IMR-90 (cell line): ENCODE measurements at places on chromosomes 5 and 9. TPM values are rescaled to one million over a fixed set of nuclear protein-coding genes. Genes with fewer than 3 reads are reported as not detected.

The PPP6C gene
- 15.4 and 27.5 TPM in 2 replicates for total RNA-seq

The ZNF366 gene
- total RNA-seq = not detected in 2 replicates

The SGTB gene
- total RNA-seq = 15.1 and 25.6 TPM in 2 replicates

The CCDC152 gene
- 0.90 and 1.9 TPM in 2 replicates for total RNA-seq

The GRM6 gene
- not detected in 2 replicates for total RNA-seq

The SOX30 gene
- not detected in 2 replicates for total RNA-seq

The SAXO1 gene
- total RNA-seq = under 0.01 TPM in 1 of 2 replicates, not detected in the other

The IRX1 gene
- total RNA-seq = not detected in 2 replicates

The GABRA1 gene
- total RNA-seq = not detected in 2 replicates

The DNAH5 gene
- total RNA-seq = 4.3 and 4.7 TPM in 2 replicates

The CTSL gene
- 57.0 and 89.7 TPM in 2 replicates for total RNA-seq
